ENCODE measurements at places on chromosomes 16 and 17.
A peak's percentile ranks its signal among the peaks of the same experiment; 100 is the strongest.

- peak; percentile 41 for DNase-seq
Measured at GRCh38 chr16:84585886-84586285, 32.0 kb downstream of the COTL1 start.

DNA sequence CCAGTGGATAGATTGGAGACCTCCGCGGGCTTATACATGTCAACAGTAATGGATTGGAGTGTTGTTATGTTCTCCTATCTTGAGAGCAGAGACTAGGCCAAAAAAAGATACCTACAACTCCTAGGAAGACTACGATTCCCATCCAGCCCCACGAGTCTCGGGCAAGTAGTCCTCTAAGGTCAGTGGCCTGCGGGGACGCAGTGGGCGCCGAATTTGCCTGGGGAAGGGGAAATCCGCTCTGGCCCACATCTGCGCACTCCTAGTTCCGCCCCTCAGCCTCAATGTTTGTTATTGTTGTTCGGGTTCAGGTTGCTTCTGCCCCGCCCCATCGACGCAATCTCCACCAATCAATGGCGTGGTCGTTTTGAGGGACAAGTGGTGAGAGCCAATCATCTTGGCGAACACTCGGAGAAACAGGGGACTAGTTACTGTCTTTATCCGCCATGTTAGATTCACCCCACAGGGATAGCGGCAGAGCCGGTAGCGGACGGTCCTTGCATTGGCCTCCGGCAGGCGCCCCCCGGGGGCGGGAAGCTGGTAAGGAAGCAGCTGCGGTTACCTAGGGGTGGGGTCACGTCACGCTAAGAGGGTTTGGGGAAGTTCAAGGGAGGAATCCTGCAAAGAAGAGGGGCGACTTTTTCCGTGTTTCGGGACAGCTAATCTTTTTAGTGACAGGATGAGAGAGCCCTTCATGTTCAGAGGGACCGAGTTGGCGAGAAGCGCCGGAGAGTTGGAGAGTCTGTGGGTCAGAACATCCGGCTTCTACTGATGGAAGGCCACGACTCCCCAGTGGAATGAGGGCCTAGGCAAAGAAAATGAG lies at the start of gene NBR1:
Gene NBR1, plus strand, starts transcription at position 449 of the 820 bp plus-strand sequence. CDS start 4,586 bp downstream, outside the sequence.
- DNase-seq, result peak; percentile 93

DNA sequence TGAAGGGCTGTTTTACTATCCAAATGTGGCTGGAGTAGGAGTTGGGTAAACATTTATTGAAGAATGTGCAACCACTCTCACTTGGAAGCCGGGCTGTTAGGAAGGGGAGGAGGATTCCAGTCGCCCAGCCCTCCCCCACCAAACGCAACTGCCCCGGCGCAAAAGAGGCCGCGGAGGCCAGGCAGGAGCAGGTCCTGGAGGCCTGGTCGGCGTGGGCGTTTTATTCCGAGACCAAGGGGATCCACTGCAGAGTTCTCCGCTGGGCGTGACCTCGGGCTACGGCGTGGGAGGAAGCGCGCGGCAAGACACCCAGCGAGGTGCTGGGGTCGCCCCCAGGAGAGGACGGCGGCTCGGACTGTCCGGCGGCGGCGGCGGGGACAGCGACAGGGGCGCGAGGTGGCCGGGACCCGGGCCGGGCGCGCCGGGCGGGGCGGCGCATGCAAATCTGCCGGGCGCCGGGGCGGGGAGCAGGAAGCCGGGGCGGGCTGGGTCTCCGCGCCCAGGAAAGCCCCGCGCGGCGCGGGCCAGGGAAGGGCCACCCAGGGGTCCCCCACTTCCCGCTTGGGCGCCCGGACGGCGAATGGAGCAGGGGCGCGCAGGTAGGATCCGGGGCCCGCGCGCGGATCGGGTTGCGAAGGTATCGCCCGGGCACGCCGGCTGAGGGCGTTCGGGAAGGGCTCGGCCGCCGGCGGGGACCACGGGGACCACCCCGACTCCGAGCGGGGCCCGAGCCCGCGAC lies at the start of gene IL4R:
Gene IL4R, plus strand, starts transcription at position 553 of the 739 bp plus-strand sequence. CDS start 26,230 bp downstream, outside the sequence.
- DNase-seq, result no peak

DNA sequence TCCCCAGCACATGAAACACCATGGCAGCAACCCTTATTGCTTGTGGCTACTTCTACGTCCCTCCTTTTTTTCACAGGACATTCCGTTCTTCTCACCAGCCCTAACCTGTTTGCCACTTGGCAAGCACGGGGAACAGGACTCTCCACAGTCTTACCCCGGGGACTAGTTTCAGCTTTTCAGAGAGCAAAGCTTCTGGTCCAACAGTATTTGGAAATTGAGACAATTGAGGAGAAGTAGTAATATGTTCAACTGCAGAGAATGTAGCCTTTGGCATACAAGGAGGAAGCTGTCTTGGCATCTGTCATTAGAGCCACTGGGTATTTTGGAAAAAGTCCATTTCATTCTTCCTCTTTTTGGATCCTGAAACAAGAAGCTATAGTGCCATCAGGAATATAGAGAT lies 65.7 kb downstream of the MAP2K6 start:
- DNase-seq, result no peak

DNA sequence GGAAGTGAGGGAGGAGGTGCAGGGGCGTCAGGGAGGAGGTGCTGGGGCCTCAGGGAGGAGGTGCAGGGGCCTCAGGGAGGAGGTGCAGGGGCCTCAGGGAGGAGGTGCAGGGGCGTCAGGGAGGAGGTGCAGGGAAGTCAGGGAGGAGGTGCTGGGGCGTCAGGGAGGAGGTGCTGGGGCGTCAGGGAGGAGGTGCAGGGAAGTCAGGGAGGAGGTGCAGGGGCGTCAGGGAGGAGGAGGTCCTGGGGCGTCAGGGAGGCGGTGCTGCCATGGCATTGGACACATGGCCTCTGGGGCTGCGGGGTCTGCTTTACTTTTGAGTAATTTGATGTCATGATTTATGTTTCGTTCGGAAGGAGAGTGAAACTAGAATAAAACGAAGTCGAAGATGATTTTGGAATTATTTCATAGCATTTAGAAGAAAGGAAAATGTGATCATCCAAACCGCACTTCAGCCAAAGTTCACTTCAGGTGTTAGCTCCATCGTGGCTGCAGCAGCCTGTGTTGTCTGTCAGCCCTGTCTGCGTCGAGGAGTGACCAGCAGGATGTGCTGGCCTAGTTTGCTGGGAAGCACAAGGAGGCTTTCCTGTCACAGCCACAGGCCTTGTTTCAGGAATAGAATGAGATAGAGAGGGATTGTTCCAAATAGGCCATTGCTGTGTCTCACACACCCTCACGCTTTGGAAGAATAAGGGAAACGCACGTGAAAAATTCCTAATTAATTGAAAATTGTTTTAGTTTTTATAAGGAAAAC lies 42.8 kb downstream of the RAB11FIP3 start:
- DNase-seq, result peak; percentile 64

DNA sequence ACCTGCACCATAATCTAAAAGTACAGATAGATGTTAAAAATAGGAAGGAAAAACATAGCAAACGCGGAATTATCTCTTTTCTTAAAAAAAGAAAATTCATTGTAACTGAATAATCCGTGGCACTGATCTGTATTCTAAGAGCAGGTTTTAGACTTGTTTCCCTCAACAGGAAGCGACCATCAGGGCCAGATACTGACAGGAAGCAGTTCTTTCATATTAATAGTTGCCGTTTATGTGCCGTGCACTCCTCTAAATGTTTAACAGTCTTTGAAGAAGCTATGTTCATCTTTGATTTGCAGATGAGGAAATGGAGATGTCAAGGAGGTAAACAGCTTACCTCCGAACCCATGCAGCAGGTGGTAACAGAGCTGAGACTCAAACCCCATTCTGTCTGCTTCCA lies 23.6 kb downstream of the DYNLRB2 start:
- no peak for DNase-seq

DNA sequence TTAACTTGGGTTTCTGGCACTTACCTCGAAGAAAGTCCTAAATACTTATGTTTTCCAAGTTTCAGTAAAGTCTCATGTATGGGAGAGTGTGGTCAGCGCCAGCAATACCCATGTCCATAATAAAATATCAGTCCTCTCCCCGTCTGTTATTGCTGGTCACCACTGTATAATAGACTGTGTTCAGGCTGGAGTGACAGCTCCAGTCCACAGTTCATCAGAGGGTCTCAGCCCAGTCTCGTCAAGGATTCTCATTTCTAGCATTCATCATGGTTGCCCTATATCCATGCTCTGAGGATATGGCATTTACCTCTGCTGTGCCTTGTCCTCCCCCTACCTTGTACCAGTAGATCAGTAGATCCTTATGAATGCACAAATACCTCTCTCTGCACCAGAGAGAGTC lies 384.5 kb downstream of the NPIPA7 start:
- DNase-seq, result no peak

GRCh38 chr17:72474719-72475477 lies 354.1 kb downstream of the SOX9 start:
- no peak for DNase-seq

DNA sequence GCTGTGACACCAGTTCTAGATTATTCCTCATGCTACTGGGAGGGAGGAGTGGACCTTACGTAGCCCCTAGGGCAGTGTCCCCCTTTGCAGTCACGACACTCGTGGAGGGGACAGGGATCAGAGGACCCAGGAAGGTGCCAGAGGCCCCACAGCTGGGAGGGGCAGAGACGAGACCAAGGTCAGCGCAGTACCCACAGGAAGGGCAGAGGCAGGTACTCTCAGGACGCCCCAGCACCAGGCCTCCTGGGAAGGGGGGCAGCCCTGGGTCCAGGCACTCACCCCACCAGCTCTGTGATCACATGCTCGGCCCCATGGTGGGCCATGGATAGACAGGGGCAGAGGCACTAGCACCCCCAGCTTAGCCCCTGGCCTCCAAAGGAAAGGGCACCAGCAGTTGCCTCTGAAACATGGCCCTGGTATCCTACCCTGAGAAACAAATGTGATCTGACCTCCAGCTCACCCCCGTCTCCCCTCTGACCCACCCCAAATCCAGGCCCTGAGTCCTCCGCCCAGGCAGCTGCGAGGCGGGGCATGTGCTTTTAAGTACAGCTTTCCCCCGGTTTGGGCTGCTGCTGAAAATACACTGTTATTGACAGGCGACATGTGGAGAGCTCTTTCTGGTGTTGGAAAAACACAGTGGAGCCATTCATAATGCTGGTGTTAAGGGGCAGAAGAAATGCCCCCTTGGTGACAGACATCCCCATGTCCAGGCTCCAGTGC lies 361.9 kb downstream of the C16orf95 start:
- no peak for DNase-seq

- no peak for DNase-seq
Measured at GRCh38 chr17:703081-703875, 11.4 kb downstream of the VPS53 start.

DNA sequence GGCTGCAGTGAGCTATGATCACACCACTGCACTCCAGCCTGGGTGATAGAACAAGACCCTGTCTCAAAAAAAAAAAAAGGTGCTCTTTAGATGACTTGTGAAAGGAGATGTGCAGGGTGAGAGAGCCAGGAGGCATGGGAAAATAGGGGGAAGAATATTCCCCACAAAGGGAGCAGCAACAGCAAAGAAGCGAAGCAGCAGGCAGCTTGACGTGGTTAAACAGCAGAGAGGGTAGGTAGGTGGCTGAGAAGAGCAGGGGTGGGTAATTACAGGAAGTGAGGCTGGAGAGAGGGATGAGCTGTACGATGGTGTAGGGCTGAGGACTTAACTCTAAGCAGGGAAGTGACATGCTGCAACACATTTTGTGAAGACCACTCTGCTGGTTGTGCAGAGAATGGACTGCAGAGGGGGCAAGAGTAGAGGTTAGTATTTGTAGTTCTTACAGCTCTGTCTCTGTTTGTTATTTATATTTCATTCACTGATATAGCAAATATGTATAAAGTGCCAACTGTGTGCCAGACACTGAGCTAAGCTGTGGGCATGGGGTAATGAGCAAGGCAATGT lies 1.6 kb downstream of the HEATR3 start:
- no peak for DNase-seq

DNA sequence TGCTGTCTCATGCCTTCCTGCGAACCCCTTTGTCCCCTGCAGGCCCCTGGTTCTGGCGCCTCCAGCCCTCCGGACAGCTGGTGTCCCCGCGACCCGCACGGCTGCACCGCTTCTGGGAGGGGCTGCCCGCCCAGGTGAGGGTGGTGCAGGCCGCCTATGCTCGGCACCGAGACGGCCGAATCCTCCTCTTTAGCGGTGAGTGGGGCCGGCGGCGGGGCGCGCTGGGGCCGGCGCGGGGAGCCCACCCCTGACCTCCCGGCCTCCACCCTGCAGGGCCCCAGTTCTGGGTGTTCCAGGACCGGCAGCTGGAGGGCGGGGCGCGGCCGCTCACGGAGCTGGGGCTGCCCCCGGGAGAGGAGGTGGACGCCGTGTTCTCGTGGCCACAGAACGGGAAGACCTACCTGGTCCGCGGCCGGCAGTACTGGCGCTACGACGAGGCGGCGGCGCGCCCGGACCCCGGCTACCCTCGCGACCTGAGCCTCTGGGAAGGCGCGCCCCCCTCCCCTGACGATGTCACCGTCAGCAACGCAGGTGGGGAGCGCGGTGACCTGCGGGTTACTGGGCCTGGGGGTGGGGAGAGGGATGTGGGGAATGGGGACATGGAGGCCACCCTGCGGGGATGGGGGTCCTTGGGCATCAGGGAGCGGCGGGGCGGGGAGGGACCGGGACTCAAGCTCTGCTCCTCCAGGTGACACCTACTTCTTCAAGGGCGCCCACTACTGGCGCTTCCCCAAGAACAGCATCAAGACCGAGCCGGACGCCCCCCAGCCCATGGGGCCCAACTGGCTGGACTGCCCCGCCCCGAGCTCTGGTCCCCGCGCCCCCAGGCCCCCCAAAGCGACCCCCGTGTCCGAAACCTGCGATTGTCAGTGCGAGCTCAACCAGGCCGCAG lies 7.1 kb upstream of the IL32 start:
- no peak for DNase-seq

DNA sequence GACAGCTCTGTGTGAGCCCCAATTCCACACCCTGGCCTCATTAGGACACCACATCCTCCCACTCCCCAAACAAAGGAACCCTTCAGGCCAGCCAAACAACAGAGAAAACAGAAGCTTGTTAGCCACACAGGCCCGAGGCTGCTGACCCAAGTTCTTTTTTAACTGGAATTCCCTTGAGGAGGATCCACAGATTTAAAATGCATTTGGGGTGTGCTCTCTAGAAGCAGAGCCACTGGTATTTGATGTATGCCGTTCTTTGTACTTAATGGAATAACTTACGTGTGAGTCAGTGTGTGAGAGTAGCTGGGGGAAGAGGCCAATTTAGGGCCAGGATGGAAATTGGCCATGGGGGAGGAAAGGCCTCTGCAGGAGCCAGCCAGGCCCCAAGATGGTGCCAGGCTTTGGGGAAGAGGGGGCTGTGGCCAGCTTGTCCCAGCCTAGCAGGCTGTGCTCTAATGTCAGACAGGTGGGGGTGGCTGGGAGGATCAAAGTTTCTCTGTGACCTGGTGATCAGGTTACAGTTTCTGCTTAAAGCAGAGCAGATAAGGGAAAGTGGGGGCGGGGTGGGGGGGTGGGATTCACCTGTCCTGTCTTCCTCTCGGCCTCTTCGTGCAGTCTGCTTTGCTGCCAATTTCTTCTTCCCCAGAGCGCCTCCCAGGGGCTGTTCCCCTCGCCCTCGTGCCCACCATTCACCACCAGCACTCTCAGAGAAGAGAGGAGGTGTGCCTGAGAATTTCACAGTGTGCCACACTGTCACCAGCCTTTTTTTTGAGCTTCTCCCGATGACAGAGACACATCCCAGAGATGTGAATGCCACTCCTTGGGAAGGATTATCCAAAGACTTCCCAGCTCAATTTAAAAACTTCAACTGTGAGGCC lies 50.8 kb downstream of the TOM1L2 start:
- DNase-seq, result peak; percentile 40
